Mesendoderm (in vitro differentiated cells): ENCODE measurements at places on chromosomes 7 and 10.

- no peak for DNase-seq
Observed at GRCh38 chr7:129569326-129569725, 42.2 kb upstream of the NRF1 start.

- DNase-seq: no peak
Observed at GRCh38 chr7:134777908-134778580, 1.4 kb upstream of the CALD1 start.

- DNase-seq: no peak
Observed at GRCh38 chr7:121529003-121529402, 132.9 kb upstream of the FAM3C start.

DNA sequence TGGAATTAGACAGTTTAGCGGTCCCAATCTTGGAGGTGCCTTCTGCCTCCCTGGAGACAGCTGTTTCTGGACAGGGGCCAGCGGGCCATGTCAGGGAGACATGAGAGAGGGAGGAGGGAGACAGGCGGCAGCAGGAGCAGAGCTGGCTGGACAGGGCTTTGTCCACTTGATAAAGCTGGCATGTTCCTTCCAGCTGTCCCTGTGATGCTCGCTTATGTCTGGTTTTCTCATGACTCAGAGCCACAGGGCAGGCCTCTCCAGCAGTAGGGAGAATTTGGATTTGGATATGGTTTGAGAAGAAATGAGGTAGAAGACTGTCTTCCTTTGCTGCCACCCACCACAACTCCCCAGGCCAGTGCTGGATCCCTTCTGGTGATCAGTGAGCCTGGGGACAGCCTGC, 51.7 kb upstream of the SORCS3 start:
- no peak for DNase-seq

DNA sequence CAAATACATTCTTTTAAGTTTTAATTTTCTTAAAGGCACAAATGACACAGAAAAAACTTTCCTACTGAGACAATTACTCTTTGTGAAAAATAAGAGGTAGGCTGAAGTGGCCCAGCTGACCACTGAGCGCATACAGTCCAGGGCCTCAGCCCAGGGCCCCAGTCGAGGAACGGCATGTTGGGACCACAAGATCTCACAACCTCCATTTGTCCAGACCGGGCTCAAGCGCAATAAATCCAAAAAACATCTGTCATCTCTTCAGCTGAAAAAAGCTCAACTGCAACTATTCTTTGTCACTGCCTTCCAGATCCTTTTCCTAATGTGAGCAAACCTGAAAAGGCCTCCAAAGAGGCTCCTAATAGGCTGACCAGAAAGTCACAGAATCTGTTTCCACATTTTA, 165.8 kb downstream of the SRPK2 start:
- DNase-seq: no peak

DNA sequence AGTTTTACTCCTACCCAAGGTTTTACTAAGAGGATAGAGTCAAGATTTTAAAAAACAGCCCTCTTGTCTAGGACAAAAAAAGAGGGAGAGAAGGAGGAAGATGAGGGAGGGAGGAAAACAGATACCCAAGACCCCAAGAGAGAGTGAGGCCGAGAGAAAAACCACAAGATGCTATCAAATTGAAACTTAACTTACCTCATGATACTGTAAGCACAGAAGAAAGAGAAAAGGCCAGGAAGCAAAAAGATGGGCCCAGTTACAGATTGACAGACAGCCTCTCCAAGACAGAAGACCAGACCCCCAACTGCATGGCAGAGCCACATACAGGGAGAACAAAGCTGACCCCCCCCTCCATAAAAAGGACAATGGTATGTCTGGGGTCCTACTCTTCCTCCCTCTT, 11.4 kb downstream of the SEC31B start:
- no peak for DNase-seq

- no peak for DNase-seq
Observed at GRCh38 chr7:12398186-12398585, 5.5 kb downstream of the VWDE start.
